ENCODE measurements at places on chromosomes 2 and 18.

DNA sequence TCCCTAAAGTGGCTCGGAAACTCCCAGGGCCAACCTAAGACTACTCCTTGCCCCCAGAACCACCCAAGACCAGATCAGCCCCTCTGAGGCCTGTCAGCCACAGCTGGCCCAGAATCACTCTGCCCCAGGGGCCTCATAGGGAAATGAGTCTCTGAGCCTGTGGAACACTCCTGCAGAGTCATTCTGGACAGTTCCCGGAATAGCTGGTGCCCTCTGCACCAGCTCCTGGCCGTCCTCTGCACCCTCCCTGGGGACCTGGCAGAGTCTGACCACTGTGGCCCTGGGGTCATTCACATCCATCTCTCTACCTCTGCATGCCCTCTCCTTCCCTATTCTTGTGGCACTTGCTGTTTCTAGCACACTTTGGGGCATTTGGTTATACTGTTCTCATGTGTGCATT, 14.6 kb upstream of the TMEM214 start:
- DNase-seq: no peak

DNA sequence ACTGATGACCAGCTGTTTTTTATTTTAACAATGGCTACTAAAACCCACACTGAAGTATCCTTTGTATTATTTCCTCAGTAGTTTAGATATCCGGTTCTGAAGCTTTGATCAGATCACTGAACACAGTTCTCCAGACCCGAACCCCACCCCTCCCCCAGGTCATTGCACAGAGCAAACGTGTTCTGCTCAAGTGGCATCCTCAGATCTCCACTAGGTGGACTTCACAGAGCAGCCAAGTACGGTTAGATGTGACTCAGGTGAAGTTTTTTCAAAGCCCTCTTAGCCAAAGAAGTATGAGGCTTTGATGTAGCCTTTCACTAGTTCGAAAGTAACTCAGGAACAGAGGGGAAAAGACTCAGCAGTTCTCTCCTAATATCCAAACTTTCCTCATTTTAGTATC, 142.7 kb upstream of the NRP2 start:
- DNase-seq: no peak

DNA sequence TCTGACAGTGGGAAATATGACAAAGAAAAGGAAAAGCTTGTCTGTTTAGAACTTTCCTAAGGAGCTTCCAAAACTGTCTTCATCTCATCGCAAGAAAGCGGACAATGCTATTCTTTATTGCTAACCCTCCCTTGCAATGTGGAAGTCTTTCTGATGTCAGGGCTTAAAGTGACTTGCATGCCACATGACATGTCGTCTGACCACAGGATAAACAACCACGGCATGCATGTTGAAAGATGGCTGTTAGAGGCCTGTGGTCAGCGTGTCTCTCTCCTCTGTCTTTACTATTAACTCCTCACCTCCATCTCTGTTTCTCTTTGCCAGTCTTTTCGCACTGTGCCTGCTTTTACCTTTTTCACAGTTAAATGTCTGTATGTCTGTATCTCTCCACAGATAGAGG, 389.8 kb downstream of the LNPK start:
- no peak for DNase-seq

DNA sequence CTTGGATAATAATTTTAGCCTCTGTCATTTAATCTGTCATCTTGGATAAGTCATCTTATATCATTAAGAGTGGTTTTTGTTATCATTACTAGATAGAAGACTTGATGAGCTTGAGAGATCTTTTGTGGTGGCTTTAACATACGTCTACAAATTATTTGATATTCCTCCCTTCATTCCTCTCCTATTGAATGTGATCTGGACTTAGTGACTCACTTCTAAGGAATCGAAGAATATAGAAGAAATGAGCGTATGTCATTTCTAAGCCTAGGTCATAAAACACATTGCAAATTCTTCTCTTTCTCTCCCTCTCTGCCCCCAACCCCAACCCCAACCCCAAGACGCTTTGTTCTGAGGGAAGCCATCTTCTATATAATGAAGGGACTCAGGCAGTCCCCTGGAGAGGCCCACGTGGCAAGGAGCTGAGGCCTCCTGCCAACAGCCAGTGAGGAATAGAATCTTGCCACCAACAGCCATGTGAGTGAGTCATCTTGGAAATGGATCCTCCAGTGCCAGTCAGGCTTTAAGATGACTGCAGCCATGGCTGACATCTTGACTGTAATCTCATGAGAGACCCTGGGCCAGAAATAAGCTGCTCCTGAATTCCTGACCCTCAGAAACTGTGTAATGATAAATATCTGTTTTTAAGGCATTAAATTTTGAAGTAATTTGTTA, 221.6 kb upstream of the SP5 start:
- no peak for DNase-seq

DNA sequence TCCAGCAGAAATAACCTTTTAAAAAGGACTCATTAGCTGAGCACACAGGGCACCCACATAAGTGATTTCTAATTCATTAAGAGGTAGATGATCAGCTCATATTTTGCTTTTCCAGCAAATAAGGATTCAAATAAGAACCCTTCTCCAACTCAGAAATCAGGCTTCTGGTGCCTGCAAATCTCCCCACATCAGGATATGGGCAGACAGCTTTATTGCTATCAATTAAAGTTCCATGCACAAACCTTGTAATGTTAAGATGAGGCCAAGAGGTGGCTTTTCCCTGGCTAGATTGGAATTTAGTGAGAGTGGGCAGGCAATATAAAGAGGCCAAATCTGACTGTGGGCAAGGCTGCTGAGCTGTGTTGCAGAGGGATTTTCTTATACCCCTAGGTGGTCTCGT, 193.6 kb downstream of the SH3RF3 start:
- no peak for DNase-seq

DNA sequence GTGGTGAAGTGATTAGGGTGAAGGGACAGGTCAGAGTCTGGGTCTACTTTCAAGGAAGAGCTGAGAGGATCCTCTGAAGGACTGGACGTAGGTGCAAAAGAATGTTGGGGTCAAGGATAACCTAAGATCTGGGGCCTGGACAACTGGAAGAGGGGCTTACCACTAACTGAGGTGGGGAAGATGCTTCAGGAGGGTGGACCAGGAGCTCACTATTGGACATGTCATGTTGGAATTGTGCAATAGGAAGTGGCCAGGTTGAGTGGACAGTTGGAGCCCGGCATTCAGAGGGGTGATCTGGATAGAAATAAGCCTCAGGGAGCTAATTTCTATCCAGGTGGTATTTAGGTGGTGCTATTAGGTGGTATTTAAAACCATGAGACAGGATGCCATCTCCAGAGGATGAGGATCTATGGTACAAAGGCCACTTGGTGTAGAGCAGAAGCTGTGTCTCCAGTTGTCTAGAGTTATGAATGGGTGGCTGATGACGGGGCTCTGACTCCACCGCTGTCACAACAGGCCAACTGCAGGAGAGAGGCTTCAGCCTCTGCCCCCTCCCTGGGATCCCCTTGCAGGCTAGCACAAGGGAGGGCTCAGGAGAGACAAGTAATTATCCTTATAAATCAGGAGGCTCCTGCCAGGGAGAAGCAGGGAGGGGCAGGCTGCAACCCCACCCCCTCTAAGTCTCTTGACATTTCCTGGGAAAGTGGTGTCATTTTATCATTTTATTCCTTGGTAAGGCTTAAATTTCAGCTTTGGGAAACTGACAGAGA, 158.0 kb downstream of the SMAD7 start:
- no peak for DNase-seq

DNA sequence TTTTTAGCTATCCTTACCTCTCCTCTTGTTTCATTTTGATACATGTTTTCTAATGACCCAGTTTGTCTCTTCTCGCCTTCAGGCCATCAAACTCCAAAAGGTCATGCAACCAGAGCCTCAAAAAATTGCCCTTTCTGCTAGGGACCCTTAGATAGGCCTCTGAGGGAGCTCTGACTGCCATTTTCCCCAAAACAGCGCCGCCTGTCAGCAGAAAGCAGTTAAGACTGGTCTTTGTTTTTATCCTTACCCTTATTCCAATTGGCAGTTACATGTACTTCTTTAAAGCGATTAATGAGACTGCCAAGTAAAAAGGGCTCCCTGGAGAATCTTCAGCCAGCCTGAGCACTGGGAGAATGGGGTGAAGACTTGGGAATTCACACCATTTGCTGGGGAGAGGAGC, 55.1 kb upstream of the RIT2 start:
- DNase-seq: no peak

DNA sequence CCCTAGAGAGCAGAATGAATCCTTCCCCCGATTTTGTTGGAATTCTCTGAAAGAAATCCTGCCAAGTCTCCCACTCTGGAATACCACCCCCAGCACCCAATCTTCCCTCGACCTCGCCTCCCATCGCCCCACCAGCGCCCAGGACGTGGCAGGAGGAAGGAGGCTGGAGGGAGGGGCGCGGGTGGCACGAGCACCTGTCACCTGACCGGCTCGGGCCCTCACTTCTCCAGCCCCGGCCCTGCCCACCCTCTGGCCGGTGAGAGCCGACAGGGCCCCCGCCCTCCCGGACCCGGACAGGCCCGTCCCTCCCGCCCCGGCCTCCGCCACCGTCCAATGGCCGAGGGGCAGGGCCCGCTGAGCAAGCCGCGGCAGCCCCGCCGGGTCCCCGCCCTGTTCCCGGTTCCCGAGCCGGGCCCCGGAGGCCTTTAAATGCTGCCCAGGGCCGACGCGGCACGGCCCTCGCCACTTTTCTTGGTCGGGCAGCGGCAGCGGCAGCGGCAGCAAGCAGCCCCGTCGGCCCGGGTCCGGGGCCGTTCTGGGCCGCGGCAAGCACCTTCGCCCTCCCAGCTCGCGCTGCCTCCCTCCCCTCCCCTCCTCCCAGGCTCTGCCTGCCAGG, at the start of gene LGALSL:
Gene LGALSL, plus strand, starts transcription at position 393 of the 616 bp plus-strand sequence. CDS start 384 bp downstream, outside the sequence.
- peak; percentile 12 for DNase-seq

DNA sequence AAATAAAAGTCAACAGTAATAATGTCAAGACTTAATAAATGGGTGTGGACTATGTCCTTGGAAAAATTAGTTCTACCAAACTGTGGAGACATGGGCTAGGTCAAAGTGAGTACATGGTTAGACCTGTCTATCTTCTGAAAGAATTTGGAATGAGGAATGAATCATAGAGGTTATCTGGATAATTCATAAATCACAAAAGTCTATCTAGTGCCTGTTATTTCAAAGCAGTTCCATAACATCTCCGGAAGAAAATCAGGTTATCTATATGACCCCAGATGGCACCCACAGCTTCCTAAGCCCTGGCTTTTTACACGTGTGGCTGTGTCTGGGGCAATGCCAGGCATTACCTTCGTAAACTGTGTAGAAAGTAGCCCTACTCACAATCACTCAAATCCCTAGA, 272.0 kb downstream of the ETAA1 start:
- DNase-seq: no peak

GRCh38 chr2:172398440-172398839, 28.9 kb upstream of the ITGA6 start:
- DNase-seq: no peak

DNA sequence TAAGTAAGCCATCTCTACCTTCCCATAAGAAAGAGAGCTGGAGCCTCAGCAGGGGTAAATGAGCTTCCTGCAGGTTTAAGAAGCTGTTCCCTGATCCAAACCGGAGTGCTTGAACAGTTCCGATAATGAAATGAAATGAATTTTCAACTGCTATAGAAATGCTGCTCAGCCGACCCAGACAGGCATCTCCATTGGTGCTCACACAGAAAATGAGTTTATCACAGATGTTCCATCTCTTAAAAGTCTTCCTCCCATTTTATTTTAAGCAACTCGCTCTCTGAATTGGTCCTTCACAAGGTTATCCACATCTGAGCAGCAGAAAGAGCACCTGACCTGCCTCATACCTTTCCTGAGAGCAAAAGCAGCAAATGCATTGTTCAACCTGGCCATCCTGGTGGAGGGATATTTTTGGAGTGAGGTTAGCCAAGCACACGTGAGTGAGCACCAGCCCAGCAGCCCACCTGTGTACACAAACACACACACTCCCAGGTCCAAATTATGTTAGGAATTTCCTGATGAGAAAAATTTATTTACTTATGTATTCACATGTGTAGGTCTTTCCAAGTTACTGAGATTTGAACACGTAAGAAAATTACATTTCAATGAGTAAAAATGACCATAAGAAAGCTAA, 42.2 kb upstream of the CCDC68 start:
- no peak for DNase-seq

DNA sequence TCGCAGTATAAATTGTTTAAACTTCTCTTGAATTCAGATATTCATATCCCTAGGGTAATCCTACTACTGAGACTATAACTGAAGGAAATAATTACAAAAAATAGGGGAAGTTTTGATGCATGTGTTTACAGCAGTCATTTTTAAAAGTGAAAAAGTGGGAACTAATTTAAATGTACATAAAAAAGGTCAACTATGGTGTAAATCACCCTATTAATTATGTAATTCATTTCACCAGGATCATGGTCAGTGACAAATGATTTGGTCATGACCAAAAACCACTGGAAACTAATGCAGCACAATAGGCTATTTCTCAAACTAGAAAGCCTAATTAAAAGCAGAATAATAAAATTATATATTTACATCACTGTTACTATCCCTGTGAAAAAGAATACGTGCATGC, 5.0 kb upstream of the CNGA3 start:
- no peak for DNase-seq

DNA sequence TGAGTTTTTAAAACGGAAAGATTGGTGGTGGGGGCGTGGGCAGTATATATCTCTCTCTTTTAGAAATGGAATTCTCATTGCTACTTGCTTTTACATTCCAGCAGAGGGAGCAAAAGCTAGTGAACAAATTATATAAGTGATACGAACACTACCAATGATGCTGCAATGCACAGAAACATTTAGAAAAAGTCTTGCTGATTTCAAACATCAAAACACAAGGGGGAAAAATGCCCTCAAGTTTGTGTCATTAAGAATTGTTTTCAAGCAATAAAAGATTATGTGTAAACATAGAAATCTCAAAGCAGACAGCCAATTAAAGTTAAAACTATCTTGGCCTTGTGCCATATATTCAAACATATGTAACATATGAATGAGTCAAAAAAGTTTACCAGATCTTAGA, 296.3 kb upstream of the KCNJ3 start:
- DNase-seq: no peak

GRCh38 chr2:25132693-25133092, 35.7 kb downstream of the POMC start:
- no peak for DNase-seq

DNA sequence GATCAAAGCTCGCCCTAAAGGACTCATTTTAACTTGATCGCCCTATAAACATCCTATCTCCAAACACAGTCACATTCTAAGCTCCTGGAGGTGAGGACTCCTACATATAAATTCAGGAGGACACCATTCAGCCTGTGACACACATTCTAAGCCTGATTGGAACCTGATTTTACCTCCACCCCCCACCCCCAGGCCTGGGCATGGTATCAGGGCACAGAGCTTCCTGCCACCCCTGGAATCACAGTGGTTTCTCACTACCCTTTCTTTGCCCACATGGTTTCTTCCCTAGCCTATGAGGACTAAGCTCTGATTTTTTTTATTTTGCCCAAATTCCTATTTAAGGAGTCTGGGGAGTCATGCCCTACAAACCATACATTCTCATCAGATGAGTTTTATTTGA, 428.1 kb upstream of the ID2 start:
- DNase-seq: no peak

GRCh38 chr2:24512404-24512803, 21.4 kb downstream of the NCOA1 start:
- DNase-seq: no peak

DNA sequence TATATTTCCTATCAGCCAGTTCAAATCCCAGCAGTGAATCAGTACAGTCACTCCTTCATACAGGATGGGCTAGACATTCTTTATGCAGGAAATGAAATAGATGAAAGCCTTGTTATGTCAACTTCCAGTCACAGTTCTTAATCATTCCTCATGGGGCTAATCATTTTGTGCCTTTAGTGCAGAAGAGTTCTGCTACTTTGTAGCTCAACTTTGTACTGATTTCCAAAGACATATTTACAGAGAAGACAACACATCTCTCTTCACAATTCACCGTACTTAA, 593.9 kb upstream of the NETO1 start:
- DNase-seq: no peak

Data from activated CD8-positive, alpha-beta memory T cell treated with anti-CD3 and anti-CD28 coated beads for 1 hour (primary cell).